ENCODE measurements at places on chromosomes 11 and 22.

- DNase-seq: no peak
Measured at GRCh38 chr22:43433451-43434274, 21.8 kb downstream of the MPPED1 start.

GRCh38 chr22:16603448-16603768 is 10.8 kb upstream of the CCT8L2 start:
- DNase-seq: no peak

GRCh38 chr22:20130731-20131596 is 640 bp upstream of the ZDHHC8 start:
- DNase-seq: peak; percentile 22

DNA sequence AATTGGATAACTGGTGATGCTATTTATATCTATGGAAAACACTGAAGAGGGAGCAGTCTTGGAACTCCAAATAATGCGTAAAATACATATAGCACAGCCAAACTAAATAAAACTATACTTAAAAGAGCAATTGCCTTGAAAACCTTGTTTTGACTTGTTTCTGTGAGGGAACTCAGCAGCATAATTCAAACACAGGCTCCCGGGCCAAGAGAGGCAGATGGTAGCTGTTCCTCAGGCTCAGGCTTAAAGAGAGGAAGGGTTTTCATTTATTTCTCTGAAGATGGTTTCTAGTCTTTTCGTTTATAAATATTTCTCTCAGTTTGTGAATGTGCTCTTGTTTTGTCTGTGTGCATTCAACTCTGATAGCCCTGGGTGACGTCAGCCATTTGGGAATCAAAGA is 82.4 kb downstream of the FANCF start:
- no peak for DNase-seq

DNA sequence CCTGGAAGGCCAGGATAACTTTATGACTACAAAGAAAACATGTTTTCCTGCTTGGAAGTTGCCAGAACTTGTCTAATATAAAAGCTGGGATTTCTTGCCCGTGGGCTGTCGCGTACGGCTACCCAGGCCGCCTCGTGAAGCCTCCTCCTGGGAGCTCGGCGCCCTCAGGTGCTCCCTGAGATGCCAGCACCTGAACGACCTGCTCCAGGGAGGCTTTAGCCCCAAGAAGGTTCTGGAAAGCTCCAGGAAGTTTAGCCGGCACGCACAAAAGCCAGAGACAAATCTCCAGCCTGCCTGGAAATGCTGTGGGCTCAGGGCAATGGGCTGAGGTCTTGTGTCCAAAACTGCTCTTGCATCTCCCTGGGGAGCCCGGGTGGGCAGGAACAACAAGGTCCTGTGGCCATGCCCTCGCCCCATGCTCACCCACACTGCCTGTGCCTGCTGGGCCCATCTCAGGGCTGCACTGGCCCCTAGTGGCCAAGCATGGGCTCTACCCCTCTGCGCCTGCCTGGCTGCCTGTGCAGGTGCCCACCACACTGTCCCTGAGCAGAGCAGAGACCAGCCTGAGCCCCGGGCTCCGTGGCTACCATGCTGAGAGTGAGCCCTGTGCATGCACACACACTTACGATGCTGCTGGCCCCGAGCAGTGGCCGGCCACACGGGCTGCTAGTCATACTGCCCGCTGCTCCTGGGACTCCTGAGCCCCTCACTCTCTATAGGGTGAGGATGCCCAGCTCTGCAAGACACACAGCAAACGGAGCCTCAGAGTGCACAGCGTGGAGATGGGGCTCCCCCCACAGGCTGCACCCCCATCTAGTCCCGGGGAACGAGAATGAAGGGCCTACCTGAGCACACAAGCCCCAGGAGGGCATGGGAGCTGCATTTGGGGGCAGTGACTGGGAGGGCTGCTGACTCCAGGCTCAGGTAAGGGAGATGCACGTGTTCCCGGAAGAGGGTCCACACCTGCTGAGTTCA is 4.9 kb upstream of the CELSR1 start:
- no peak for DNase-seq

DNA sequence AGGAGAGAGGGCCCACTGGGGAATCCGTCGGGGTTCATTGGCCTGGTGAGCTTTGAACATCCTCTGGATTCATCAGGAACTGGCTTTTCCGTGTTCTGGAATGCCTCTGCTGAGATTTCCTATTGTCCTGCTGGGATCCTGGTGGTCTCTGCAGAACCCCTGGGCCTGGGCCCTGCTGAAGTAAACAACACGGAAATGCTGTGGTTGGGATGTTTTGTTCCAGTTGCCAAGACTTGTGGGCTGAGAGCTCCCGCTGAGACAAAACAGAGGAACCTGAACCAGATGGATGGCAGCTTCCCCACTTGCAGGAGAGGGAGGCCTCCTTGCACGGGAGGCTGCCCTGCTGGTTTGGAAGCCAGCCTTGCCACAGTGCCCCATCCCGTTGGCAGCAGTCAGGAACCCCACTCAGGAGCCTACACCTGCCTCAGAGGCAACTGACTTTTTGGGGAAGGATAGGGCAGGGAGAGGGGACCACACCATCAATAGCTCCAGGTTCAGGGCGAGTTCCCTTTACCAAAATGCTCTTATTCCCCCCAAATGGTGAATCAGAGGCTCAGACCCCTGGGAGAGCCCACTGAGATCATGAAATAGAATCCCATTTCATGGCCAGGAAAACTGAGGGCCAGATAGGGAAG is 60.7 kb downstream of the LRRC32 start:
- DNase-seq: no peak

DNA sequence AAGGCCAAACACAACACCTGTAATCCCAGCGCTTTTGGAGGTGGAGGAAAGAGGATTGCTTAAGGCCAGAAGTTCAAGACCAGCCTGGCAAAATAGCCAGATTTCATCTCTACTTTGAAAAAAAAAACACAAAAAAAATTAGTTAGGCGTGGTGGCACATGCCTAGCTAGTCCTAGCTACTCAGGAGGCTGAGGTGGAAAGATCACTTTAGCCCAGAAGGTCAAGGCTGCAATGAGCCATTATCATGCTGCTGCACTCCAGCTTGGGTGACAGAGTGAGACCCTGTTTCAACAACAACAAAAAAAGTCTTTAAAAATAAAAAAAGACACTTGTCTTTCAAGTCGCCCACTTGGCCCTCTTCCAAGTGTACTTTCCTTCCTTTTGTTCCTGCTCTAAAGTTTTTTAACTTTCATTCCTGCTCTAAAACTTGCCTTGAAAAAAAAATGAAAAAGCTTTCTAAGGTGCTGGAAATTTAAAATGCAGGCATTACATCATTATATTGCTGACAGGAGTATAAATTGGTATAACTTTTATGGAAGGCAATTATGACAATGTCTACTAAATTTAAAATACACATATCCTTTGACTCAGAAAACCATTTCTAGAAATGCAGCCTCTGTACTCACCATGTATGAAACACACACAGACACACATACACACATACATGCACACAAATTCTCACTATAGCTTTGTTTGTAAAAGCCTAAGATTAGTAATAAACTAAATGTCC is 12.7 kb downstream of the LIPT2 start:
- no peak for DNase-seq

GRCh38 chr11:27646051-27646818 is 54.0 kb downstream of the BDNF start:
- no peak for DNase-seq

- no peak for DNase-seq
Measured at GRCh38 chr11:119103793-119104192, 2.1 kb upstream of the DPAGT1 start.

DNA sequence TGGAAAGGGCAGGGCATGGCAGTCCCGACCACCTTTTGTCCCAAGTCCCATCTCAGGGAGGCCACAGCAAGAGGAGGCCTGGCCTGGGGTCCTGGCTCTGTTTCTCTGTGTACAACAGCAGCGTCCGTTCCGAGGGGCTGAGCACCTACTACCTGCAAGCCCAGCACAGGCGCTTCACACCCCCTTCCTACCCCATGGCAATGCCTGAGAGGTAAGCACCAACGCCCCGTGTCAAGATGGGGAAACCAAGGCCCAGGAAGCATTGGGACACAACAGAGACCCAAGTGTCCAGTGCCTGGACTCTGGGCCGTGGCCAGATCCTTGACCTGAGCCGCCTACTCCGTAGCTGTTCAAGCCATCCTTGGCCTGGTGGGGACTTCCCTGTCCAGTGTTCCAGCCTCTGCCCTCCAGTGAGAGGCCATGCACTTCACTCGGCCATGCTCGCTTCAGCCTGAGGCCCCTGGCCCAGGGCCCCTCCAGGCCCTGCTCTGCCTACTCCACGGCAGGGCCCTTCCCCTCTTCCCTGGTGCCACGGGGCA is 14.3 kb upstream of the TCF20 start:
- no peak for DNase-seq

- peak; percentile 94 for DNase-seq
Measured at GRCh38 chr11:58059007-58059350, 28.2 kb downstream of the OR6Q1 start.

- no peak for DNase-seq
Measured at GRCh38 chr22:47788461-47788860, 1026.0 kb downstream of the TBC1D22A start.

DNA sequence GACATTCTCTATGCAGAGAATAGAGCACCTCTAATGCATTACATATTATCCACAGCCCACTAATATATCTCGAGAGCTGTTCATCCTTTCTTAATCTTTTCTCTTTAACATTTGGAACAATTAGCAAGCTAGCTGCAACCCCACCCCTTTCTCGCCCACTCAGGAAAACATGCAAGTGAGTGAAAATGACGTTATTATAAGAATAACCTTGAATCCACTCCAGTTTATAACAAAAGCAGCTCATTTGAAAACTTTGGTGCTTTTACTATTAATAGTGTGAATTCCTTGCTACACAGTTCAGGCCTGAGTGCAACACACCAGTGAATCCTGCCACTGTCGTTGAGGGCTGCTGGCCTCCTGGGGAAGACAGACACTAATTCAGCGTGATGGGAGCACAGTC is 63.3 kb upstream of the BMAL1 start:
- DNase-seq: no peak

GRCh38 chr11:20631519-20632168 is 32.2 kb downstream of the SLC6A5 start:
- no peak for DNase-seq

DNA sequence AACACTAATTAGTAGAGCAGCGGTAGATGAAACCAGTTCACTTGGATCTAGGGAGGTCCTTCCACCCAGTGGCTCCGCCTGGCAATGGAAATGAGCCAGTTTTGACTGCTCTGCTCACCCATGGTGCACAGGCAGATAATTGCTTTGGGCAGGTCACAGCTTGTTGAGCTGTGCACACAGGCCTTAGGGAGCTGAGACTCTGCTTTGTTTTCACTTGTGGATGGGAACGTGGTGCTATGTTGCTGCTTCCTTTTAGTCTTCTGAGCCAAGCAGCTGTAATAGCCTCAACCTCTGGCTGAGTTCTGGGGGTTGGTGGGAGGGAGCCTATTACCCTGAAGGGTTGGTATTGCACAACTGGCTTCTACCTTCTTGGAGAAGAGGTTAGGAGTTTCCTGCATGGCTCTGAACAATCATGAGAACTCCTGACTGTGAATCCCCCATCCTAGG is 262.3 kb upstream of the MTNR1B start:
- no peak for DNase-seq

Data from HS-27A (cell line).